ENCODE measurements at places on chromosomes 11 and 22. TPM values are rescaled to one million over a fixed set of nuclear protein-coding genes. Genes with fewer than 3 reads are reported as not detected.

The OR8G5 gene
- polyA plus RNA-seq, result not detected

The MS4A7 gene
- polyA plus RNA-seq, result 2.4 TPM

The OR2AG2 gene
- polyA plus RNA-seq, result 0.07 TPM

The TESMIN gene
- 18.1 TPM for polyA plus RNA-seq

The NFRKB gene
- 40.3 TPM for polyA plus RNA-seq

The ARHGEF17 gene
- 71.0 TPM for polyA plus RNA-seq

The GGTLC2 gene
- 0.21 TPM for polyA plus RNA-seq

The LRRC74B gene
- 0.20 TPM for polyA plus RNA-seq

The RCOR2 gene
- 11.8 TPM for polyA plus RNA-seq

DNA sequence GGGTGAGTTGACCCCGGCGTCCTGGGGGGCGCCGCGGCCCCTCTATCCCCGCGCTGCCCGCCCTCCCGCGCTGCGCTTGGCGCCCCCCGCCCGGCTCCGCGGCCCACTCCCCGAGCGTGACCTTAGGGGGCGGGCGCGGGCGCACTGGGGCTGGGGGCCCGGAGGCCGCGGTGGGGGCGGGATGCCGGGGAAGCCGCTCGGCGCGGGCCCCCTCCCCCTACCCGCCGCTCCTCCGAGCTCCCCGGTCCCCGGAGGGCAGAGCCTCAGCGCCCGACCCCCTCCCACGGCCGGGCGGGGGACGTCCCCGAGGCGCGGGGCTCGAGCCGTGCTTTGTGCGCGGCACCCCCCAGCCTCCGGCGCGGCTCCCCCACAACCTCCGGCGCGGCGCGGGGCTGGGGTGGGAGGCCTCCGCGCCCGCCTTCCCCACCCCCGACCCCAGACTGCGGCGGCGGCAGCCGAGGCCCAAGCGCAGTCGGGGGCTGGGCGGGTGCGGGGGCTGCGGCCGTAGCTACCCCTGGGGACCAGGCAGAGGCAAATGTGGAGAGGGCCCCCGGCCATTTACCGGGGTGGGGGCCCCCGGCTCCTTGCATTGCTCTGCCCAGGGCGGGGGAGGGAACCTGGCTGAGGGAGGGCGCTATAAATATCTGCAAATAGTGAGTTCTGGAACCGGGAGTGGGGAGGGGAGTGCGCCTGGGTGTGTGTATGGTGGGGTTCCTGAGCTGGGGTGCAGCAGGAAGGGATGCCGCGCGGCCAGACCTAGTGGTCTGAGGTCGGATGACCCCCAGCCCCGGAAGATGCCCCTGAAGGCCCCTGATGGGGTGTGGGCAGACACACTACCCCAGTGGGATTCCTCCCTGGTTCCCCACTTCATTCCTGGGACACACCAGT lies 988 bp downstream of the MGAT3 start:
- no peak for DNase-seq

GRCh38 chr11:21364866-21365624 lies 695.7 kb downstream of the NELL1 start:
- no peak for DNase-seq

DNA sequence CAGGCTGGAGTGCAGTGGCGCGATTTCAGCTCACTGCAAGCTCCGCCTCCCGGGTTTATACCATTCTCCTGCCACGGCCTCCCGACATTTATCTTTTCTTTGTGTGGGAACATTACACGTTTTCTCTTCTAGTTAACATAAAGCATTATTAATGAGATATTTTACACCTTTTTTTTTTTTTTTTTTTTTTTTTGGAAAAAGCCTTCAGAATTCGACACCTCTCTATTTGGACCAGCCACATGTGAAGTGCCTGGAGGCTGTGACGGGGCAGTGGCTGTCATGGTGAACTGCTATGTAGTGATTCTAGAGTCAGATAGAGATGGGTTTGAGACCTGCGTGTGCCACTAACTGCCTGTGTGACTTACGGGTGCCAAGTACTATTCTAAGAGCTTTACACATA lies 64.3 kb downstream of the SMIM38 start:
- DNase-seq, result no peak

GRCh38 chr11:108338750-108339149 lies 115.9 kb downstream of the ATM start:
- no peak for DNase-seq

DNA sequence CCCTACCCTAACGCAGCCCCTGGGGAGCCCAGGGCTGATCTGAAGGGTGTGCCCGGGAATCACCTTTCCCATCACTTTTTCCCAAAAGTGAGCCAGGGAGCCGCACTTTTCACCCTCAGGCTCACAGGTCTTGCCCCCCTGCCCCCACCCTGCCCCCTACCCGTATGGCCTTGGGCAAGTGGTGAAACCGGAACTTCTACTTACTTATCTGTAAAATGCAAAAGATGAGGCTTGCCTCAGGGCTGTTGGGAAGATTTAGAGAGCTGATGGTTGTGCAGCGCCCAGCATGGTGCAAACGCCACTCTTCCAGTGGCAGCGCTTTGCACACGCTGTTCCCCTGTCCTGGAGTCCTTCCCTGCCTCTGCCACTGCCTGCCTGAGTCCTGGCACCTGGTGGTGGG lies 8.0 kb downstream of the SYT12 start:
- no peak for DNase-seq

DNA sequence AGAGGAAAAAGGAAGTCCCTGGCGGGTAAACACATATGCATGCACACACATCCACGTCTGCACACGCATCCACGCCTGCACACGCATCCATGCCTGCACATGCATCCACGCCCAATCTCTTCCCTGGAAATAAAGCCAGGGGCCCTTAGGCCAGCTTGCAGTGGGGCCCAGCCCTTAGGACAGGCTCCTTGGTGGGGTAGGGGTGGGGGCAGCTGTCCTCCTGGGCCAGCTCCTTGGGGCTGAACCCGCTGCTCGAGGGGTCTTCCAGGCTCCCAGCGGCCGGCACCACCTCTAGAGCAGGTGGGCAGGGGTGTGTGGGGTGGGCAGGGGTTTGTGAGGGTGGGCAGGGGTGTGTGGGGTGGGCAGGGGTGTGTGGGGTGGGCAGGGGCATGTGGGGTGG lies 1.9 kb downstream of the C11orf21 start:
- no peak for DNase-seq

DNA sequence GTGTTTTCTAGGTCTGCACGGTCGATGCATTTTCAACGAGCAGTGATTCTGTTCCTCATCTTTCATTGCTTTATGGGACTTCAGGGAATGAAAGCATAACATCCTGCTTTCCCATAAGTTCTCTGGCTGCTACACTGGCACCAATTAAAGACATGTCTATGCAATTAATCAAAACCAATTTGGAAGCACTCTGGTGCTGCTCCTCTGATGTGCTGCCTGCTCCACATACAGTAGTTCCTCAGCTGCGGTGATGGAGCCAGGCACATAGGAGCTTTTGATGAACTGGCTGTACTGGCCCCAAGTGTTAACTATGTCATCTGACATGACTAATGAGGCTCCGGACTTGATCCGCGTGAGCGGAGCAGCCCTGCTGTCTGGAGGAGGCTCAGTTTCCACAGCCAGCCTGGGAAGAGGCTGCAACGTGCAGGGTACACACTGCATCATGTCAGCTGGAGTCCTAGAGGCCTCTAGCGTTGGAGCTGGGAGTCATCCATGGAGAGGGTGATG lies 29.8 kb downstream of the GVQW3 start:
- DNase-seq, result peak; percentile 46

DNA sequence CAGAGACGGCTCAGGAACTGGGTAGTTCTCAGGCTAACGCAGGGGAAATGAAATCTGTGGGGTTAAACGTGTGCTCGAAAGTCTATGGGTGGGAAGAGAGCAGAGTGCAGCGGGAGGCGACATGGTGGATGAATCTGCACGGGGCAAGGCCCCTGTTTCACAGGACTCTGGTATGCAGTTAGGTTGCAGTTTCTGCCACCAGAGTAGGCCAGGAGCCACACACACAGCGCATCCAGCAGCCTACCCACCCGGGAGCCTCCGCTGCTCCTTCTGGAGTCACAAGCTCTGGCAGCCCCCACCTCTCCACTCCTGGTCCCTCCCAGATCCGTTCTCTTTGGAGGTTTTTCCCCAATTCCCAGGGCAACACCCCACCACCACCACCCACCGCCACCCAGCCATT lies 27.0 kb downstream of the SPATA19 start:
- DNase-seq, result no peak

DNA sequence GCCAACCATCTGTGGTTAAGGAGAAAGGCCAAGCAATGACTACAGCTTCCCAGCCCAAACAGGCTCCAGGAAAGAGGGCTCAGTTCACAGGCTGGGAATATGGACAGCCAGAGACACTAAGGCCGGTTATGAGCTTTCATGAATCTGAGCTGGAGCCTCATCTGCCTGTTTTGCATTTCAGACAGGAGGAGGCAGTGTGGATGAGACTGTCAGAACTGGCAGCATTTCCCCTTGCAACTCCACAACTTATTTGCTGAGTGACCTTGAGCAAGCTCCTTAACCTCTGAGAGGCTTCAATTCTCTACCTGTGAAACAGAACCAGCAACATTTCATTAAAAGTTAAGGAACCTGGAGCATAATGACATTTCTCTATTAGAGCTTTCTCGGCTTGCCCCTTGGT lies 264.0 kb downstream of the ETS1 start:
- DNase-seq, result no peak

DNA sequence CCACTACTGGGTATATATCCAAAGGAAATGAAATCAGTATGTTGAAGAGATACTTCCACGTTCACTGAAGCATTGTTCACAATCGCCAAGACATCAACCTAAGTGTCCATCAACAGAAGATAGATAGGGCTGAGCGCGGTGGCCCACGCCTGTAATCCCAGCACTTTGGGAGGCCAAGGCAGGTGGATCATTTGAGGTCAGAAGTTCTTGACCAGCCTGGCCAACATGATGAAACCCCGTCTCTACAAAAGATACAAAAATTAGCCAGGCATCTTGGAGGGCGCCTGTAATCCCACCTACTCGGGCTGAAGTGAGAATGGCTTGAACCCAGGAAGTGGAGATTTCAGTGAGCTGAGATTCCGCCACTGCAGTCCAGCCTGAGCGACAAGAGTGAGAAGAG lies 12.7 kb downstream of the EIF3F start:
- no peak for DNase-seq

GRCh38 chr11:45964911-45965389 lies 42.5 kb downstream of the LARGE2 start:
- peak; percentile 75 for DNase-seq

DNA sequence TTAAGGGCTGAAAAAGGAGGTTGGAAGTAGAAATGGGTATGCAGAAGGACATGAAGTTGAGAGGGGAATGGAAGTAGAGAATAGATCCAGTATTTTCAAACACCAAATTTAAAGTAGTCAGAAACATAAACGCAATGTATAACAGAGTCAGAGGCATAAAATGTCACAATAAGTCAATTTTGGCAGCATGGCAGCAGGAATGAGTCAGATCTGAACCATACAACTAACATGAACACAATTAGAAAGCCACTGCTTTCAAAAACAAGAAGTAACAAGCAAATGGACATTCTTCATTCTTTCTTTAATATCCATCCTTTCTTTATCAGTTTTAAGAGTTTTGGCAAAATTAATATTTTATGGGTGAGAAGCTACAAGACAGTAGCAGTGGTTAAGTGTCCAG lies 2.5 kb downstream of the CHORDC1 start:
- no peak for DNase-seq

DNA sequence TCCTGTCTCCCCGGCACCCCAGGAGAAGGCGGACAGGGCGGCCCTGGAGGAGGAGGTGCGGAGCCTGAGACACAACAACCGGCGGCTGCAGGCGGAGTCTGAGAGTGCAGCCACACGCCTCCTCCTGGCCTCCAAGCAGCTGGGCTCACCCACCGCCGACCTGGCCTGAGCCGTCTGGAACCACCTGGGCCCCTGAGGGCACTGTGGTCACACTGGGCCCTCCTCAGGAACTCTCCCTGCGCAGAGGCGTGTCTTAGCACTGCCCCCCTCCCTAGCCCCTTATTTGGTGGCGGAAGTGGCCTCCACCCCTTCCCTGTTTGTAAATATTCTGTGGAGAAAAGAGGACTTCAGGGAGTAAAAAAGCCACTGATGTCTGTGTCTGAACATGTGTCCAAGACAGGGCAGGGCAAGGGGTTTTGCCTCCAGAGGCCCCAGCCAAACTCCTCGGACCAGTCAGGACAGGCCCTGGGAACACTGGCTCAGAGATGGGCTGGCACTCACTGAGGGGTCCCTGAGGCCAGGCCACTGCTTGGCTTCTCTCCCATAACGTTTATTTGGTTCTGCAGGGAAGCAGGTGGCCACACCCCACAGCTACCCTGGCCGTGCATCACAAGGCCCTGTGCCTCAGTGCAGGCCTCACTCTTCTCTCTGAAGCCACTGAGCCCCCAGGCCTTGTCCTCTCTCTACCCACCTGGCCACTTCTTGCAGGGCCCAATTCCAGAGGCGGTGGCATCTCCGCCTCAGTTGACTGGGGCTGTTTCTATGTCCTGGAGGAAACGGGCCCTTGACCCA lies 12.0 kb downstream of the RELA start:
- DNase-seq, result no peak

DNA sequence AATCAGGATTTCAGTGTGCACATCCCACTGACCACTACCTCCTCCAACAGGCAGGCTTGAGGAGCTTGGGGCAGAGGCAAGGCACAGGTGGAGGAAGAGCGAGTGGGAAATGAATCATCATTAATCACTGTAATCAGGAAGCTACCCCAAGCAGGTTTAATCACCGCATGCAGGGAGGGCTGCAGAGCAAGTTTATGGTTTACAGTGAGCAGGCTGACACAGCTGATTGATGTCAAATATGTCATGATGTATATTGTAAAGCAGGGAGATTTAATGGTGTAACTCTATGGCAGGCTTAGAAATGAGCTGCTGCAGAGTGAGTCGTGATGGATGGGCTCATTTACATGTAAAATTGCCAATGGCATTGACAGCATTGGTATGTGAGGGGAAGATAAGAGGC lies 441.0 kb downstream of the NTM start:
- no peak for DNase-seq

GRCh38 chr22:43535336-43535735 lies 123.5 kb downstream of the MPPED1 start:
- DNase-seq, result no peak

DNA sequence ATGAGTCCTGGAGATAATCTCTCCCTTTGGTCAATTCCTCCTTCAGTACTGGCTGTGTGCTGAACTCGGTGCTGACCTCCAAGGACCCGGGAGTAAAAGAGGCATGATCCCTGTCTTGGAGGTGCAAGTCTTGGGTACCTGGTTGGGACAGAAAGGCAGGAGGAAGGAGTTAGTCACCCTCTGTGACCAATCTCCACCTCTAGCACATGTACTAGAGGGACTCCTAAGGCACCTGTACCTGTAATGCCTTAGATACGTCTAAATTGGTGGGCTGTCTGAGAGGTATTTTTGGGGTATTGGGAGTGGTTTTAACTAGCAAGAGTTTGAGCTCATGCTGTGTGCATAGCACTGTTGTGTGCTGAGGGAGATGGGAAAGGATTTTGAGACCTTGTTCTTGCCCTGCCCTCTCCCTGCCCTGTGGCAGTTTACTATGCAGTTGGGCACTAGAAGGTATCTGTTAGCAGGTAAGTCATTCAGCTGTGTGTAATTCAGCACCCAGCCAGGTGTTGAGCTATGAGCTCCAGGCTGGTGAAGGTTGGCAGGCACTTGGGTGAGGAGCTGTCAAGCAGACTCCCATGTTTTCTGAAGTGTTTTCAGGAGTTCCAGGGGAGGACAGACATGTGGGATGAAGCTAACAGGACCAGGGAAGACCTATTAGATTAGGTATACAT lies 2.5 kb downstream of the PANX1 start:
- no peak for DNase-seq

- DNase-seq, result no peak
These were observed 38.7 kb downstream of the WNT11 start for GRCh38 chr11:76167590-76167989.

All from right renal cortex interstitium (tissue), 3 donors.